ENCODE measurements at places on chromosomes 3 and 15. TPM values are rescaled to one million over a fixed set of nuclear protein-coding genes. Genes with fewer than 3 reads are reported as not detected.

DNA sequence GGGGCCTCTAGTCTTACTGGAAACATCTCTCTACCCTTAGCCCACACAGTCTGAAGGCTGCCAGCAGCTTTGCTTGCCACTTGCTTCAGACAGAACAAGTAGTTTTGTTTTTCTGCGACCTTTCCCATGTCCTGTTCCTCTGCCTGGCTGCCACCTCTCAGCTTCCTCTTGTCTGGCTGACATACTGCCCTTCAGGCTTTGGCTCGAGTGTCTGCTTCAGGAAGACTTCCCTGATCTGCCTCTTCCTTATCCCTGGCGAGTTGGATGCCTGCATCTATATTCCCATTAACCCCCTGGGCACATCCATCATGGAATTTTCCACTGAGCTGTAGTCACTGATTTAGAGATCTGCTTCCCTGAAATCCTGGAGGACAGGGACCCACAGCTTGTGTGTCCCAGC is 25.1 kb upstream of the CPNE9 start:
- no peak for DNase-seq

The HERC2 gene
- total RNA-seq: 101 TPM

The CKMT1A gene
- not detected for total RNA-seq

The GPR149 gene
- total RNA-seq: not detected

DNA sequence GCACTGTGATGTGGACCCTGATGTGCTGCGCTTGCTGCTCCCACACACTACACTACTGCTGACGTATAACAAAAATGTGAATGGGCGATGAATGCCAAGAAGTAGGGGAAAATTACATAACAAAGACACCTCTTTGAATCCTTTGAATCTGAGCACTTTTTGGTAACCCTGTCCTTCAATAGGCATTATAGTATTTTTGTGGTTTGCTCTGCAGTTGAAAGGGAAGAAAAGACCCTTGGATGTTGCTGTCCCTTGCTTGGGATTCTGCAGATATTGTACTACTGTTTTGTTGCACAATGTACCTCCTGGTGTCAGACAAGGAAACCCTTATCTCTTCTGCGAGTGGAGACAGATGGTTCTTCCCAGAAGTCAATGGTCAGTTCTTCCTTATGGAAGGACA is 124.8 kb upstream of the UBE3A start:
- DNase-seq: no peak

The SUMF1 gene
- total RNA-seq: 94.0 TPM

DNA sequence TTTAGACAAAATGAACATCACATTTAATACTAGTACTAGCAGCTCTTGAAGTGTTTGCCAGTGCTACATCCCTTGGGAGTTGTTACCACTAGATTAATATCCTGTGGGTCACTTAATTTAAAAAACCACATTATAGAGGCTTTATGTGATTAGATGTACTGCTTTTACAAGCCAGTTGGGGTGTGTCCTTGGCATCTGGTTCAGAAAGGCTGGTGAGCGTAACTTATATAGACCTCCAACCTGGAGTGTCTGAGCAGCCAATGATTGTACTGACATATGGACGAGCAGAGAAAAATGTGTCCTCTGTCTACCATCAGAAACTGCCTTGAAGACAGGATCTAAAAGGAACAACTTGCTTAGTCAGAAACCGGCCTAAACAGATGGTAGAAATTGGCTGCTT is 306.2 kb upstream of the ATP11B start:
- DNase-seq: no peak

- DNase-seq: peak; percentile 48
Observed at GRCh38 chr3:112308151-112308911, 14.3 kb upstream of the SLC9C1 start.

- no peak for DNase-seq
Observed at GRCh38 chr3:71464613-71465012, 118.9 kb downstream of the FOXP1 start.

GRCh38 chr3:49172551-49173041 is 1.2 kb downstream of the KLHDC8B start:
- DNase-seq: no peak

- DNase-seq: no peak
Observed at GRCh38 chr15:39744334-39745103, 38.1 kb downstream of the FSIP1 start.

GRCh38 chr3:20421-20820 is 176.1 kb upstream of the CHL1 start:
- no peak for DNase-seq

DNA sequence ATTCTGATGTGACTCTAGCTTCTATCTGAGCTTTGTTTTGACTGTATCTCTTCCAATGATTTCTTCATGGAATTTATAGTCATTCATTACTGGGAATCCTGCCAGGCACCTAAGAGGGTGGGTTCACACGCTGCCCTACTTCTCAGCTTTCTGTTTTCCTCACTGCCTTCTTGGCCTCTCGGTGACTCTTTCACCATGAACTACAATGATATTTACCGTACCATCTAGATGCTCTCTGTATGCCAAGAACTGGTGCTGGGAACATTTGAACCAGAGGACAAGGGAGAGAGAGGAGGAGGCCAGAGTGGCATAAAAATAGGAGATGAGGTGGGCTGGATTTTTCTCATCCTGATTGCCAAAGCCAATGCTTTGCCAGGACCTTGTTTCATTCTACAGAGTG is 280.0 kb upstream of the P2RY1 start:
- no peak for DNase-seq

DNA sequence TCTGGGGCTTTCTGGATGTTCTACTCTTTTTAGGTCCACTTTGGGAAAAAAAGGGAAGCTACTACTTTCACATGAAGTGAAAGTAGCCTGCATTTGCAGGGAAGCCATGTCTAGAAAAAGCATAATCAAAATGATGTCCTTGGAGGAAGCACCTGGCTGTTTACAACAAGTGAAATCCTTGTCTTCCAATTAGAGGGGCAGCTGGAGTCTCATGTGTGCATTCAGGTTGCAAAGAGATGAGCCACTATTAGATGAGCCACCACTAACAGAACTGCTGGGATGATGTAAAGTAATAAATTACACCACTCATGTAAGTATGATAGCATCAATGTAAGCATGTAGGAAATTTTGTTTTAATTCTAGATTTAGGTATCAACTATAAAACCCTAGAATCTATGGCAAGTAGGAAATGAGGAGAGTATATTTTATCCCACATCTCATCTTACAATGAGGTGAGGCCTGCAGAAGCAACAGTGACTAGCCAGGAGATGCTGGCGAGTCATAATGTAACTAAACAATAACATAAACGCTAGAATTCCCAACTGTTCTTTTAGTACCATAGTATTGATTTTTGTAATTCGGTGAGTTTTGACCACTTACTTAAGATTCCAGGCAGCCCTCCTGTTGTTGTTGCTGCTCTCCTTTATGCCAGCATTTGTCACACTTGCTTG is 75.9 kb downstream of the TMEM108 start:
- no peak for DNase-seq

DNA sequence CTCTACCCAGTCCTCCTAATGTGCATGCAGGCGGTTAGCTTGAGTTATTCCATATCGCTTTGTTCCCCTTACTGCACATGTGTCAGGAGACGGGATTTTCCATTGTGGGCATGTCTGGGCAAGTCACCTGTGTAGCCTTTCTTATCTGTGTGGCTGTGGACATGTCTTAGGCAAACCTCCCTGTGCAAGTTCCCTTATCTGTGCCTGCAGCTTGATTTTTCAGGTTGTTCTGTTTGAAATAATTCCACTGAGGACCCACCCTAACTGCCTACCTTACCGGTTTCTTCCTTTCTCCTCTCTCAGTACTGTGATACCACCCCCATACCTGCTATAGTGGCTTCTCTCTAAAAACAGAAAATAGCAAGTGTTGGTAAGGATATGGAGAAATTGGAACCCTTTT is 113.6 kb downstream of the NEO1 start:
- no peak for DNase-seq

DNA sequence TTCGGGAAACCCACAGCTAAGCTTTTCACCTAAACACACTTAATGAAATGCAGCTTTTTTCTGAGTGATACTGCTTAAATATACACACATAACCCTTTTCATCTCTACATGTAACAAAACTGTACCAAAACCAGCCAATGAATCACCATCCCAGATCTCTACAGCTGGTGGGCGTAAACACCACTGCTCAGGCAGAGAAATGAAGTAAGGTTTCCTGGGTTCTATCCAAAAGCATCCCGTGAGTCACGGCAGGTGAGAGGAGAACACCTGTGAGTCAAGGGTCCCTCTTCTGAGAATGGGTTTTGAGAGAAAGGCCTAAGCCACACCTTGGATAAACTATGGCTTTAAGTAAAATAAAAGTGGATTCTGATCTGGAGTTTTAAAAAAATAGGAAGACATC is 2.6 kb downstream of the CLDN1 start:
- DNase-seq: peak; percentile 65

GRCh38 chr3:52172262-52172757 is 18.1 kb upstream of the POC1A start:
- no peak for DNase-seq

- DNase-seq: no peak
Observed at GRCh38 chr3:158098834-158099424, 7.3 kb downstream of the SHOX2 start.

GRCh38 chr3:81462921-81463320 is 298.5 kb downstream of the GBE1 start:
- DNase-seq: no peak

- no peak for DNase-seq
Observed at GRCh38 chr15:67613211-67613610, 70.7 kb downstream of the MAP2K5 start.

The CCDC39 gene
- 0.10 TPM for total RNA-seq

GRCh38 chr3:108295421-108296175 is 750 bp upstream of the HHLA2 start:
- DNase-seq: no peak

- no peak for DNase-seq
Observed at GRCh38 chr15:57586661-57587424, 4.9 kb upstream of the MYZAP start.

- peak; percentile 41 for DNase-seq
Observed at GRCh38 chr3:43695443-43695842, 4.7 kb downstream of the ABHD5 start.
